Fibroblast of skin of right biceps (primary cell): ENCODE measurements at places on chromosomes 13 and 19.

DNA sequence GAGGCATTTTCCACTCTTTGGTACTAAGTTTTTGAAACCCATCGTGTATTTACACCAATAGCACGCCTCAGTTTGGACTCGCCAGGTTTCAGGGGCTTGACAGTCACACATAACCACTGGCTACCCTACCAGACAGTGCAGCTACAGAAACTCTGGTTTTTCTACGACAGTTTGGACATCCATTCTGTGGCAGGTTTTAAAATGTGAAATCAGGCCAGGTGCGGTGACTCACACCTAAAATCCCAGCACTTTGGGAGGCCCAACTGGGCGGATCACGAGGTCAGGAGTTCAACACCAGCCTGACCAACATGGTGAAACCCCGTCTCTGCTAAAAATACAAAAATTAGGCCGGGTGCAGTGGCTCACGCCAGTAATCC lies 13.2 kb downstream of the KDELR1 start:
- DNase-seq = no peak

GRCh38 chr13:58025821-58026220 lies 394.3 kb downstream of the PCDH17 start:
- peak; percentile 6 for DNase-seq

DNA sequence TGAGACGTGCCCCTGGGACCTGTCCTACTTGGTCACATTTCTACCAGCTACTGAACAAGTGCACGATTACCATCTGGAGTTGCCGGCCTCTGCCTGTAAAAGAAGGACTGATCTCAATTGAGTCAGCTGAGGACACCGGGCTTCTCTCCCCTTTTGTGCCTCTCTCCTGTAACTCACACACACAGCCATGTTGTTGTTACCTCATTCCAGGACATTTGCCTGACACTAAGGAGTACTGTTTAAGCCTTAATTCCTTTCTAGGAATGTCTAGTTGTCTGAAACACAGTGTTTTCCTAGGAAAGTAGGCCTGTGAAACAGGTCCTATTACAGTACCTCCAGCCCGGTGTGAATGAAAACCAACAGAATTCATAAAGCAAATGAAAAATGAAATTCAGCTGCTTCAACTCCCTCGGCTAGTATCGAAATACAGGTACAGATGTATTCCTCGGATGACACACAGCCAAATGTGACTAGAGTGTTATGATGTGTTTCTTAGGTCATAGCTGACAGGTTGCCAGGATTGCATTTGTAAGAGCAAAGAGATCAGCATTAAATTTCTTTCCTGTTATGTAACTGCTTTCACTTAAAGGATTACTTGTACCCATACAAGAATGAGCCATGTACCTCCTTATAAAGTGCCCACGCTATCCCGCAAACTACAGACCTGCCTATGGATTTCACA lies 152.0 kb upstream of the IRS2 start:
- peak; percentile 82 for DNase-seq

- DNase-seq = peak; percentile 89
These were observed at the start of gene CCNE1 for GRCh38 chr19:29811125-29812079. CCNE1 (plus strand) TSS chr19:29811991; CDS start chr19:29812556, 565 bp downstream.

- DNase-seq = no peak
These were observed 2.4 kb upstream of the CTXN1 start for GRCh38 chr19:7928334-7928706.

DNA sequence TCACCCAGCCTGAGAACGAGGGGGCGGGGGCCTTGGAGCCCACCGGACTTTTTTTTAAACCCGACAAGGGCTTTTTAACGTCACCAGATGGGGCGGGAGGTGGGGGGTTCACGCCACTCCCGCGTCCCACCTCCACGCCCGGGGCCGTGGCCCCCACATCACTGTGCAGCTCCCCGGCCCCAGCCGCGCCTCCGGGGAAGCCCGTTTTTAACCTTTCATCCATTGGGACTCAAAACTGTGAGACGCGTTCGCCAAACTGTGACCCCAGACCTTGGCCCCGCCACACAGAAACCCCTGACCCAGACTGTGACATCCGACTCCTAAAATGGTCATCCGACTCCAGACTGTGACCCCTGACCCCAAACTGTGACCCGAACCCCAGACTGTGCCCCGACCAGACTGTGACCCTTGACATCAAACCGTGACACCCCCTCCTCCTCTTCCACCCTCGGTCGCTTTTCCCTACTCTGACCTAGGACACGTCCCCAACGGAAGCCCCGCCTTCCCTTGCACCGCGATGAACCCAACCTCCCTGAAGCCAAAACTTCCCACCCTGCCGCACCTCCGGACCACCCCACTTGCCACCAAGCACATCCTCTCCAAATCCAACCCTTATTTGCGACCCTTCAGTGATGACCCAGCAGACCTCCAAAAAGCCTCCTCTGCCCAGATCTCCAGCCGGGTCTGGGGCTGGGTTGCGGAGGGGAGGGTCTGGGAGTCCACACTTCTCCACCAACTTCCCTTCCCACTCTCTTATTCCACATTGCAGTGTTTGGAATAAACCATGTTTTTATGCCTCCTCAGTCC lies 1.5 kb upstream of the GRWD1 start:
- DNase-seq = no peak

DNA sequence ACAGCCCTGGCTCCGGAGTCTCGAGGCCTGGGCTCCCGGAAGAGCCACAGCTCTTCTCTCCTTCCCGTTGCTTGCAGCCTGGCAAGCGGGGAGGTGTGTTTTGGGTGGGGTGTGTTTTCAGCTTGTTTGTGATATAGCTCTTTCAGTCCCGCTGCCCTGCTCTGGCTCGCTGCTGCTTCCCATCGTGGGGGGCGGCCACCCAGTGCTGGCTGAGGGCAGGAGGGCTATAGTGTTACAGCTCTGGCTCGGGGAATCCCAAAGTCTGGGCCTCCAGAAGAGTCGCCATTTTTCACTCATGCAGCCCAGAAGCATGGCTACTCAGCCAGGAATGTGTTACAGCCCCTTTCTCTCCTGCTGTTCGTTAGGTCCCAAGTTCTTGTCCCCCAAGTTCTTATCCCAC lies 2.2 kb upstream of the ZNF256 start:
- DNase-seq = no peak

GRCh38 chr13:108877300-108877699 lies 247.9 kb downstream of the MYO16 start:
- DNase-seq = peak; percentile 39

DNA sequence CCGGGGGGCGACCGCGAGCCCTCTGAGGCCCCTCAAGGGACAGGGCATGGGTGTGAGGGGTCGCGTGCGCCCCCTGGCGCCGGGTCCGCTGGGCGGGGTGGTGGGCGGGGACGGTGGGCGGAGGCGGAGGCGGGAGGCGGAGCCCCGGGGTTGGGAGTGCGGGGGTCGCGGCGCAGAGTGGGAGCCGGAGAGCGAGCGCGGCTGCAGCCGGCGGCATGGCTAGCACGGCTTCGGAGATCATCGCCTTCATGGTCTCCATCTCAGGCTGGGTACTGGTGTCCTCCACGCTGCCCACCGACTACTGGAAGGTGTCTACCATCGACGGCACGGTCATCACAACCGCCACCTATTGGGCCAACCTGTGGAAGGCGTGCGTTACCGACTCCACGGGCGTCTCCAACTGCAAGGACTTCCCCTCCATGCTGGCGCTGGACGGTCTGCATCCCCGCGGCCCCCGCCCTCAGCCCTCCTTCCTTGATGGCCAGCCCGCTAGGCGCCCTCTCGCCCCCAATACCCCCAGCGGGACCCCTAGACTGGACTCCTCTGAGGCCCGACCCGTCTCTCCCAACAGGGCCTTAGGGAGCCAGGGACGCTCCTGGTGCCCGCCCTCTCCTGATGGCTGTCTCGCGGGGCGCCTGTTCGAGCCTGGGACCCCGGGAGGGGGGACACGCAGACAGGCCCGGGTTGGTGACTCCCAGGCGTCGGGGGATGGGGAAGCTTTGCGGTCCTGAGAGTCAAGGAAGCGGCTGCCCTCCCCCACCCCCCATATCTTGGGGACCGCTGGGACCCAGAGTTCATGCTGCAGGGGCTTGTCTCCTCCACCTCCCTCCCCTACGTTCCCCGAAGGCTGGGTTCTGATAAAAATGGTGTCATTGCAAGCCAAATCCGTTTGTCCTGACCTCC lies at the start of gene CLDN10:
TSS of gene CLDN10 (plus strand) at position 182 of the 903 bp plus-strand sequence. CDS start at position 216, 34 bp downstream.
- DNase-seq = no peak

DNA sequence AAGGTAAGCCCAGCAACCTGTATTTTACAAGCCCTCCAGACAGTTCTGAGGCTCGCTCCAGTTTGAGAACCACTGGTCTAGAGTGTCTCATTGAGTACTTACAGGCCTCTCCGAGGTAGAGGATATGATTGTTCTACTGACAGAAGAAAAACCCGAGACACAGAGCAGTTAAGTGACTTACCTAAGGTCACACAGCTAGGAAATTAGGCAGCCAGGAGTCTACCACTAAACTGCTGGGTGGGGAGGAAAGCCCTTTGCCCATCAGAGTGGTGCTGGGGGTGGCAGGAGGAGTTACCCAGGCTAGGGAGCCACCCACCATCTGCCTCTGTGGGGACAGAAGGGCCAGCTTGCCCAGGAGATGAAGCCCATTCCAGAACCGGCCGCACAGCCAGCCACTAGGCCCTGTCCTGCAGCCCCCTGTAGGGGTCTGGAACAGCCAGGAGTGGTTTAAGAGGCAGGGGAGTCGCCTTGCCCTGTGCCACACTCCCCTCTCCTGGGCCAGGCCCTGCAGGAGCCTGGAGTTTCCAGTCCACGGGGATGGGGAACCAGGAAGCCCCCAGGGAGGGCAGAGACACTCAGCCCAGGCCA lies 703 bp downstream of the RASGRP4 start:
- no peak for DNase-seq

GRCh38 chr13:85812282-85812681 lies 13.1 kb upstream of the SLITRK6 start:
- DNase-seq = no peak

DNA sequence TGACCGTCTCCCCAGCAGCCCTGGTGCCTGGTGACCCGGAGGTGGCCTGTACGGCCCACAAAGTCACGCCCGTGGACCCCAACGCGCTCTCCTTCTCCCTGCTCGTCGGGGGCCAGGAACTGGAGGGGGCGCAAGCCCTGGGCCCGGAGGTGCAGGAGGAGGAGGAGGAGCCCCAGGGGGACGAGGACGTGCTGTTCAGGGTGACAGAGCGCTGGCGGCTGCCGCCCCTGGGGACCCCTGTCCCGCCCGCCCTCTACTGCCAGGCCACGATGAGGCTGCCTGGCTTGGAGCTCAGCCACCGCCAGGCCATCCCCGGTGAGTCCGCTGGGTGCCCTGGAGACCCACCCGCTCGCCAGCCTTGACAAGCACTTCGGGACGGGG lies 2.2 kb downstream of the MADCAM1 start:
- no peak for DNase-seq

GRCh38 chr13:98269386-98269785 lies 92.3 kb upstream of the RNF113B start:
- no peak for DNase-seq

DNA sequence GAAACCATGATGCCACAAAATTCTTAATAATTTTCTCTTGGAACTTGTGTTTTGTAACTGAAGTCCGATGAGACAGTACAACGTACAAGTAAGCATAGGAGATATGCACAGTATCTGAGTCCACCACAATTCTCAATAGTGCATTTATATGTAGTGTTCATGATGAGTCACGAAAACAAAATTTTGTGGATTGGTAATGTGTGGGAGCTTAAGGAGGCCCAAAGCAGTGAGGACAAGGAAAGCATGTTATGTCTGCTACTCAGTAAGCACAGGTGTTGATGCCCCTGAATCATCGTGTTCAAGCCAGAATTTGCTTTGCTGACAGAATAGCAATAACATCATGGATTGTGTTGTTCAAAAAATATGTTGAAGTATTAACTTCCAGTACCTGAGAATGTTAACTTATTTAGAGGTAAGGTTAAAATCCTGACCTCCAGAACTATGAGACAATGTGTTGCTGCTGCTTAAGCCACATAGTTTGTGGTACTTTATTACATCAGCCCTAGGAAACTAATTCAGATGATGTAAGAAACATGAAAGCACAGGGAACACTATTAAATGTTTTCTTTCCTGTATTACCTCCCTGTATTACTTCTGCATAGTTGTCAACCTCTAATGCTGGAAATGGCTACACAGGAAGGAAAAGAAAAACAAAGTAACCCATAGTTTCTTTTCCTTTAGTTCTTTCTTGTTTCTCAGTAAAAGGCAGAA lies 201.3 kb downstream of the SLITRK6 start:
- DNase-seq = peak; percentile 54

GRCh38 chr19:4338441-4339355 lies at the start of gene STAP2:
STAP2 (minus strand) TSS chr19:4338827; CDS start chr19:4338753, 74 bp downstream.
- DNase-seq = no peak

DNA sequence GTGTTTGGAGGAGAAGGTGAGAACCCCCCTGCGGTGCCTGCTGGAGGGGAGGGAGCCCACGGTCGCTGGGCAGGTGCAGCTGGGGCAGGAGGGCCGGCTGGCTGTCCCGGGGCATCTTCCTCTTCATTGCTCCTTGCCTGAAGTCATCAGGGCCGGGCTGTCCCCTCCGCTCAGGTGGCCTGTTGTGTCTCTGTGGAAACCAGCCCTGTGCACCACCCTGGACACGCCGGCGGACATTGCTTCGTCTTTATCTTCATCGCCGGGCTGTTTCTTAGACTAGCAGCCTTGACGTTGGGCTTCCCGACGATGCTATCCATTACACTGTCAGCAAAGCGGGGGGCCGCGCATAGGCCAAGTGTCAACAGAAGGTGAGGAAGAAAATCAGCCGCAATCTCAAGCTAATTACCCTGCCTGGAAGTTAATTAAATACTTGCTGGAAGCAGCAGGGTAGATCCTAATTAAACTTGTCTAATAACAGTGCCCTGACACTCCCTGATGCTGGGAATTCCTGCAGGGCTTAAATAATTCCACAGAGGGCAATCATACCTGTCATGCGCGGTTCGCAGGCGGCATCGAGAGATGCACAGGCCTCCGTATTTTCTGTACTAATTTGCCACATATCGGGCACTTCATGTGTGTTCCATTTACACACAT lies 111.4 kb upstream of the SOX1 start:
- DNase-seq = no peak

DNA sequence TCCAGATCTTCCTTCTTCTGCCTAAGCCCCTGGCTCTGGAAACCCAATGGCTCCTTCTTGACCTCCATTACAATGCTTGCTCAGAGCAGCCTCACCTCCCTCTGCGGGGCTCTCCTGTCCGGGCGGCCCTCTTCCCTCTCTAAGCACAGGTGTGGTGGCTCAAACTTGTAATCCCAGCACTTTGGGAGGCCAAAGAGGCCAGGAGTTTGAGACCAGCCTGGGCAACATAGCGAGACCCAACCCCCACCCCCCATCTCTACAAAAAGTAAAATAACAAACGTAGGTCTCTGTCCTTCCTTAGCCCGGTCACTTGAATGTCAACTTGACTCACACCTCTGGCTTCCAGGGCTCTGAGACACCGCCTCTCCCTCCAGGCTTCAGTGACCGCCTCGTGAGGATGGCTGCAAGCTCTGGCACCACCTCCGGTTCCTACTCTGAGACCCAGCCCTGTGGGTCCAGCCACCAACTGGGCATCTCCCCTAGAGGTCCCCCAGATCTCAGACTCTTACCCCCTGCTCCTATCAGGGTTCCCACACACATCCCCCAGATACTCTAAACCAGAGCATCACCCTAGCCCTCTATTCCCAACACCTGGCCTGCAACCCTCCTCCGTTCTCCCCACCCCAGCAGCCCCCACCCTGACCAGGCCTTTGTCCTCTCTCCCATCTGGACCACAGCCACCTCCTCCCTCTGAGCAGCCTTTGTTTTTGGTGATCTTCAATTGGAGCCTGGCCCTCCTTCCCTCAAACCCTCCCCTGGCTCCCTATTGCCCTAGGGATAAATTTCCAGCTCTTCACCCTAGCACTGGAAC lies 4.7 kb upstream of the TLE2 start:
- no peak for DNase-seq

GRCh38 chr19:11017275-11018035 lies 56.6 kb downstream of the SMARCA4 start:
- DNase-seq = no peak
